H1 (cell line): ENCODE measurements at places on chromosomes 3 and 15. TPM values are rescaled to one million over a fixed set of nuclear protein-coding genes. Genes with fewer than 3 reads are reported as not detected.

- H3K27ac ChIP-seq, result no peak overlapping the region
- H3K4me3 ChIP-seq, result no peak overlapping the region
- DNase-seq, result no peak
- H3K4me1 ChIP-seq, result no peaks in the 10 kb centered on the region
- H3K36me3 ChIP-seq, result no peaks in the 10 kb centered on the region
- H3K27me3 ChIP-seq, result no peaks in the 10 kb centered on the region
These were observed 123.9 kb downstream of the LRRK1 start for GRCh38 chr15:101043011-101043410.

DNA sequence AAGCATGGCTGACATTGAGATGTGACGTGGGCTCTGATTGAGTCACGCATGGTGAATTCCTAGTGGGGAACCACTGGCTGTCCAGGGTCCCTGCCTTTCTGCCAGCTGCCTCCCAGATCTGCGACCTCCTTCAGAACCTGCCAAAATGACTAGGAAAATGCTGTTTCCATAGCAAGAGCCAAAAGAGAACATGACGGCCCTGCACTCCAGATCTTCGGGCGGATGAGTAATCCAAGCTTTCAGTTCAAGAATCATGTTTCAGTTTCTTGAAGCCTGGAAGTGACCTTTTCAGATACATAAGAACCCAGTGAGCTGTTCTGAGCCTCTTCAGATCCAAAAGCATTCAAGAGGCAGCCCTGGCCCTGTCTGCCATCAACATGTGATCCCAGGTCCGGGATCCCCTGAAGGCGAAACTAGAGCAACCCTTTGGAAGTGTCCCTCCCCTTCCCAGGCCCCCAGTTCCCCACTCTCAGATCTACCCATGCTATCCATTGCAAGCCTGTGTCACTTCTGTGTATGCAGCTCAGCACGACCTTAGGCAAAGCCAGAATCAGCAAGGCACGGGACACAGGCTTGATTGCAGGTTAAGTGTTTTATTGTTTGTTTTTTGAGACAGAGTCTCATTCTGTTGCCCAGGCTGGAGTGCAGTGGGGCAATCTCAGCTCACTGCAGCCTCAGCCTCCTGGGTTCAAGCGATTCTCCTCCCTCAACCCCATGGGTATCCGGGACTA is 19.7 kb downstream of the ANKRD63 start:
- H3K36me3 ChIP-seq, result no peaks in the 10 kb centered on the region
- no peak overlapping the region for H3K4me3 ChIP-seq
- no peak for DNase-seq

DNA sequence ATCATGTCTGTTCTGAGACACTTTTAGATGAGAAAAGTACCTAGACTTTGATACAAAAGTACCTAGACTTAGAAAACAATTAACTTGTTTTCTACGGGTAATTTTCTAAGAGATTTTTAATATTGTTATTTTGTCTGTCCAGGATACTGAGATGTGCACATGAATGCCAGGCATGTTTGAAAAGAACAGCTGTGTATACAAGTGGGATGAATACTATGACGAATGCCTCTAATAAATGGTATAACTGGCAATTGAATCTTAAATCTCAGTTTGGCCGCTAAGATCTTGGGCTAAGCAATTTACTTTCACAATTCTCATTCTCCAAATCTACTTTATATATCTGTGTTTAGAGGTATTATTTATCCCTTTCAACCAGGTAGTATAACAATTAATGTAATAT is 207.4 kb downstream of the CBLB start:
- no peak overlapping the region for H3K27ac ChIP-seq
- no peak for DNase-seq

SH2D7 gene
- not detected in 2 replicates for total RNA-seq

FAM3D gene
- not detected in 2 replicates for total RNA-seq
